AG10803 (cell line): ENCODE measurements at places on chromosomes 3 and 15.
A peak's percentile ranks its signal among the peaks of the same experiment; 100 is the strongest.

DNA sequence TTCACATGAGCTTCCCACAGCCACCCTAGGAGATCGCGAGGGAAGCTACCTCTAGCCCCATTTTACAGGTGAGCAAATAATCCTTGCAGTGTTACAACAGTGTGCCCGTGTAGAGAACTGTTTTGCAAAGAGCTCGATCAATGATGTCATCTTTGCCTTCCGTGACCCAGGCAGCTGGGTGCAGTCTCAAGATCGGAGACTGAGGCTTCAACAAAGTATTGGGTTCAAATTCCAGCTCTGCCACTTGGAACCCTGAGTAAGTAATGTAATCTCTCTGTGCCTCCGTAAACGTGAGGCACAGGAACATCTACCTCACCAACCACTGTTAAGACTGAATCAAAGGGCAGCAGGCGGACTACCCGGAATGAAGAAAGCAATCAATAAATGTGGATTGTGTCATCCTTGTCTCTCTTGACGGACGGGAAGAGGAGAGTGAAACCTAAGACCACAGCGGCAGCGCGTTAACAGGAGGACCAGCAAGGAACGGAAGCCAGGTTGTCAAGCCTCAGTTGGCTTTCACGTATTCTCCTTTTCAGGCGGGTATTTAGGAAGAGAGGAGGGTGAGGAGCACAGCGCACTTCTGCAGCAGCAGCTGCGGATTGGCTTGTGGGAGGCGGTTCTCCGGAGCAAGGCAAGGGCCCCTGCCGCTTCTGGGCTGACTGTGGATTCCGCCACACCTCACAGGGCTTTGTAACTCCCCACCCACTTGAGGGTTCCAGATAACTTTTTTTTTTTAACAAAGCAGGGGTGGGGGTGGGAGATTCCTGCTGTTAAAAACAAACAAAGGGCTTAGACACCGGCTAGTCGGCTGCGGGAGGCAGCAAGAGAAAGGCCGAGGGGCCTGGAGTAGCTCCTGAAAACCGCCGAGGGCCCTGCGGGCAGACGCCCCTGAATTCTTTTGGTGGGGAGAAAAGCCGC lies 1.5 kb upstream of the SMAD3 start:
- DNase-seq = no peak

DNA sequence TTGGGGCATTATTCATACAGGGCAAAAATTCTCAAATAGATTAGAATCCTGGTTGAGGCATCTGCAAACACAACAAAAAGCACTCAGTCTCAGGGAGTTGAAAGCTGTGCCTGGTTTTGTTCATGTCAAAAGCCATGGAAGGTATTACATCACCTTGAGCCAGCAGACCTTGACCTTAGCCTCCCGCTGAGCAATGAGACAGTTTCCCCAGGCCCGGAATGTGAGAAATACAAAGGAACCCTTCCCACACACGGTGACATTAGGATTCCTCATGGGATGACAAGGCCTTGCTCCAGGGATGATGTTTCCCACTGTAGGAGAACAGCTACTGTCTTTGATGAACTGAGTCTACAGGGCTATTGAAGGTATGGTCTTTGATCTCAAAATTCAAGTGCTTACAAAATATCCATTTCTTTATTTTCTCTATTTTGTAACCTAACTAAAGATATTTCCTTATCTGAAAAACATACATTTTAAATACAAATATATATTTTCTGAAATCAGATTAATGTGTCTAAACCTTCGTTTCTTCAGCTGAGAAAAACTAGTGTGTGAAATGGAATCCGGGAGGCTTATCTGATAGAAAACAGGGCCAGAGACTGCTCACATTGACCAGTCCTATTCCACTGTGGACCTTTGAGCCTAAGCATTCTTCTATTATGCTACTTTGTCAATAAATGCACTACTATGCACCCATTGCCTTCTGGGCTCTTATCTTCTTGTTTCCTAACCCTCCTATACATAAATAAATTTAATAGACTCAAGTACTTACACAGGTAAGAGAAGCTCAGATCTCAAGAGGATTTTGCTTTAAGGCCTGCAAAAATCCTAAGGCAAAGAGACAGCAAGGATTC lies 298.2 kb downstream of the KBTBD8 start:
- DNase-seq = no peak

DNA sequence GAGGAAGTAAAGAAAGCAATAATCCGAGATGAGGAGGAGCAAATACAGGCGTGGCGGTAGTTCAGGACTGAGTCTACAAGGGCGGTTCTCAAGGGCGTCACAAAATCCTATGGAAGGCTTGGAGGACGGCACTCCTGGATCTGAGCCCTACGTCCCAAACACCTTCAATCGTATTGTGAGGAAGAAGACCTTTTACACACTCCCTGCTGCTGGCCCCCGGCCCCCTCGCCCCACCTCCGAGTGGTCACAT lies 747 bp downstream of the PLD1 start:
- peak; percentile 75 for DNase-seq

DNA sequence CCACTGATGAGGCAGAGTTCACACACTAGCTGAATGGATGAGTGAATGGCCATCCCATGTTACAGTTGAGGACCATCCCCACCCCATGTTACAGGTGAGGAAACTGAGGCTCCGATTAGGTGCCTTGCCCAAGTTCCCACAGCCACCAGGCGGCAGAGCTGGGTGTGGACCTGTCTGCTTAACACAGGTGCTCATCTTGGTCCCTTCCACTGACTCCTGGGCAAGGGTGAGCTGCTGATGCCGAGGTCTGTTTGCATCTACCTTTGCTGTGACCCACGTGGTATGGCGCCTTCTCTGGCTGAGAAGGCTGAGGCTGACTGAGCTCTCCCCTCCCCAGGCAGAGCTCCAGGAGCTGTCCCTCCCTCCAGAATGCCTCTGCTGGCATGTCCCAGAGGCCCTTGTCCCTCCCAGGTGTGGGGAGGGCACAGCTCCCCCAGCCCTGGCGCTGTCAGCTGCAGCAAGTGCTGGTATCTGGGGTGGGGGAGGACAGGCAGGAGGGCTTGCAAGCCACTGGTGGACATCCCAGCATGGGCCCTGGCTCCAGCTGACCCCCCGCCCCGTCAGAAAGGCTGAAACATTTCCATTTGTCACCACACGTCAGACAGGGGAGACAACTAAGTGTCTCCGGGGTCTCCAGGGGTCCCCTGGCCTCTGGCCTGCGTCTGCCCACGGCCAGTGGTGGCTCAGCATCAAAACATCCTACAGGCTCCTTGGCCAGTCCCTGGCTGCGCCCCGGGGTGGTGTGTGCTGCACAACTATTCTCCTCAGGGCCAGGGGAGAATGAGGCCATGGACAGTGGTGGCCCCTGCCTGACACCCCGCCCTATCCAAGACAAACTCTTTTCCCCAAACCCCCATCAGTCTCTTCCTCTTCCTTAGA lies 105.4 kb downstream of the ADCY5 start:
- DNase-seq = no peak

DNA sequence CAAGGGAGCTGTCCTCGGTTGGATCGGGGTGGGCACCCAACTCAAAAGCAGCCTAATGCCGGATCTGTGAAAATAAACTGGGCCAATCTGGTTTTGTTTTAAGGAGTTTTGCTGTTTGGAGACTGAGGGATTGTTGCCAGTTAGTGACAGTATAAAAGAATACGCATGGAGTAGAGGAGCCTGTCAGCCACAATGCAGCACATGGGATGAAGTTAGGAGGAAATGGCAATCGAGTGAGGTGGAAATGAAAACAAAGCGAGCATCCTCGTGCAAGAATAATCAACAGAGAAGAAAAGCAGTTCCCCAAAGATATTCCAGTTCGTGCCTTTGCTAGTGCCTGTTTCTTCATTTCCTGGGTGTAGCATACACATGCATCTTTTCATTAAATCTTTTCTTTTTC lies 108.4 kb upstream of the RORA start:
- no peak for DNase-seq
